ENCODE measurements at places on chromosomes 13 and 19.

- no peak for DNase-seq
Observed at GRCh38 chr19:46660551-46661019, 397 bp downstream of the DACT3 start.

GRCh38 chr13:27147530-27148170 lies 24.0 kb downstream of the USP12 start:
- DNase-seq = no peak

DNA sequence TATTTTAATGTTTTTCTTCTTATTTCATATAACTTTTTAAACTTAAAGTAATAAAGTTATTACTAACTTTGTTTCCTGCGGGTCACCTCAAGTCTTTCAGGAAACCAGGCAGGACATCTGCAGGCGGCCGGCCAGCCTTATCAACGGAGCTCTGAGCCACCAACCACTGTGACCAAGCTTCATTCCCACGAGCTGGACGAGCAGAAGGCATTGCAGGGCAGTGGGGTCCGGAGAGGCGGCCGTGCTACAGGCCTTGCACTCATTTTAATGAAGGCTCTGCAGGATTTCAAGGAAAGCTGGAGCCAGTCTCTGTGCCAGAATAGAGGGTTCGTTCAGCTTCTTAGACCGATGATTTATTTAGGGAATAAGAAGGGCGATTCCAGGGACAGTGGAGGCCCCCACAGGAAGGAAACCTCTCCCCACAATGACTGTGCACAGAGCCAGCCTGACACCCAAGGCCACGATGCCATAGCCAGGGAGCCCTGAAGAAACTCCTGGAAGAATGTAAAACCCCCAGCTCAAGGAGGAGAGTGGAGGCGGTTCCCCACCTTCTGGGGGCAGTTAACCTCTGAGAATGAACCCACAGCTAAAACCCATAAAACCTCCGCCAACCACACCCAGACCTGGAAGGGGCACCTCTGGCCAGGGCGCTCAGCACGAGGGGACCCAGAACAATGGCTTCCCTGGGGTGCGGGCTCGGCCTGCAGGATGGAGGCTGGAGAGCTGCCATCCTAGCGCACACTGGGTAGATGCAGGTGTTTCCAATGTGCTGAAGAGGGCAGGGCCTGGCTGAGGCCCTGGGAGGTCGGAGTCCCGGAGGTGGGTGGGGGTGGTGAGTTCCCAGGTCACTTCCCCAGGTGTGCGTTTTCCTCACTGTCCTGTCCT lies 75.0 kb downstream of the RASA3 start:
- no peak for DNase-seq

DNA sequence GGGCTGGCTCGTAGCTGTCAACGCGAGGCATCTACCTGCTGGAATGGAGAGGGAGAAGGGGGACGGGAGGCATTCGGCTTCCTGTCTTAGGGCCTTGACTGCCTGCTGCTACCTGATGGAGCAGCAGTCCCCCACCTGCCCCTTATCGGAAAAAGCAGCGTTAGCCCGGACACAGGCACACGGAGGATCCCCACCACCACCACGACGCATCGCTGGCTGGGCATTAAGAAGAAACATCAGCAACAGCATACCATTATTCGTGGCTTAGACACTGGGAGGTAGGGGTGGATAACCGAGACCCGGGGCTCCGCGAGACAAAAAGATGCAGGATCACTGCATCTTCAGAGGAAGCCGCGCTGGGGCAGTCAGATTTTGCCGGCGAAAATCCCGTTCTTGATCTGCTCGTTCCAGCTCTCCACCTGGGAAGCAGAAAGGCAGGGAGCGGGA lies 1.1 kb downstream of the COX6B2 start:
- no peak for DNase-seq

GRCh38 chr19:15216363-15216762 lies 15.6 kb upstream of the NOTCH3 start:
- no peak for DNase-seq

DNA sequence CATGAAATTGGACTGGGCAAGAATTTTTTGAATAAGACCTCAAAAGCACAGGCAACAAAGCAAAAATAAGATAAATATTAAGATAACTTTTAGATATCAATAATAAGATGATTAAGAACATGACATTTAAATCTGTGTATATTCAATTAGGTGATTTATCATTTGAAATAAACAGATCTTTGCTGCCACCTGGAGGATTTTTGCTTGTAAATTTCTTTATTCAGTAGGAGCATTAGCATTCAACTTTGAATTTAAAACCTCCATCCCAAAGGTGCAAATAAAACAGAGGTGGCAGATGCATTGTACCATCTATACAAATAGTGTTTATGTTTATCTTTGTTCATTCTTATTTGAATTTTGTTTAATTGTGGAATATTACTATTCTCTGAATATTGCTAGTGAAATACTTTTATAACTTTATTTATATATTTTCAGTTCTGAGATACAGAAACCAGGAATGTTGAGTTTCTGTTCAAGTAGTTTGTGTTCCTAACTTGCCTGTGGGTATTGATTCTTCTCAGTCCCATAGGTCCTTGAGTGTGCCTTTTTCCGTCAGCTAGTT lies 20.9 kb downstream of the COG6 start:
- DNase-seq = no peak

GRCh38 chr13:113915786-113916329 lies 52.0 kb upstream of the GAS6 start:
- DNase-seq = no peak

DNA sequence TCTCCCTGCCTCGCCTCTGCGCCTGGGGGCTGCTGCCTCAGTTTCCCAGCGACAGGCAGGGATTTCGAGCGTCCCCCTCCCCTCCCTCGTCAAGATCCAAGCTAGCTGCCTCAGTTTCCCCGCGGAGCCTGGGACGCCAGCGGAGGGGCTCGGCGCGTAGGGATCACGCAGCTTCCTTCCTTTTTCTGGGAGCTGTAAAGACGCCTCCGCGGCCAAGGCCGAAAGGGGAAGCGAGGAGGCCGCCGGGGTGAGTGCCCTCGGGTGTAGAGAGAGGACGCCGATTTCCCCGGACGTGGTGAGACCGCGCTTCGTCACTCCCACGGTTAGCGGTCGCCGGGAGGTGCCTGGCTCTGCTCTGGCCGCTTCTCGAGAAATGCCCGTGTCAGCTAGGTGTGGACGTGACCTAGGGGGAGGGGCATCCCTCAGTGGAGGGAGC lies 722 bp upstream of the ICAM1 start:
- DNase-seq = peak; percentile 53

- DNase-seq = no peak
Observed at GRCh38 chr19:42468273-42468796, 25.6 kb upstream of the CXCL17 start.

- DNase-seq = no peak
Observed at GRCh38 chr13:109949397-109949796, 163.0 kb upstream of the IRS2 start.

DNA sequence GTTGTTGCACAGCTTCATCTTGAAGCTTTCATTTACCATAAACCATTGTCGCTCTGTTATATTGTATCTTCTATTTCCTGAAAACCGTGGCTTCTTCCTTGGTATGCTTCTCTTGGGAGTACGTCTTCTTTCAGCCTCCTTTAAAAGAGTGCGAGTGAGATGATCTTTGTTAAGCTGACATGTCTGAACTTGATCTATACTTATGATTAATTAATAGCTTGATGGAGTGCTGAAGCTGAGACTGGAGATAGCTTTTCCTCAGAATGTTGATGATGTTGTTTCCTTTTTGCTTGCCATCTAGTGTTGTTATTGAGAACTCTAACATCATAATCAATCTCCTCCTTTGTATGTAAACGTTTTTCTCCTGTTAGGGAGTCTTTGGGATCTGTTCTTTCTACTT lies 529.3 kb upstream of the SPRY2 start:
- no peak for DNase-seq

- DNase-seq = no peak
Observed at GRCh38 chr19:16541526-16542044, 652 bp downstream of the CHERP start.

- no peak for DNase-seq
Observed at GRCh38 chr13:78497702-78498355, 105.5 kb downstream of the POU4F1 start.

DNA sequence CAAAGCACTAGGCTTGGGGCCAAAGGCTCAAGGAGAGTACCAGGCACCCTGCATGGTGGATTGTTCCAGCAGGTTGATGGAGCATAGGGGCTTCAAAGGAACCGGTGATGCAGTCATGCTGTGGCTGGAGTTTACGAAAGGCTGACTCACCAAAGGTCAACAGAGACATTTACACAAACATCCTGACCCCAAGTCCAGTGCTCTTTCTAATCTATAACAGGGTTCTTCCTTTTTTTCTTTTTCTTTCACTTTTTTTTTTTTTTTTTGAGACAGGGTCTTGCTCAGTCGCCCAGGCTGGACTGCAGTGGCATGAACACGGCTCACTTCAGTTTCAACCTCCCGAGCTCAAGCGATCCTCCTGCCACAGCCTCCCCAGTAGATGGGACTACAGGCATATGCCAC lies 35.6 kb upstream of the TPTE2 start:
- DNase-seq = no peak

DNA sequence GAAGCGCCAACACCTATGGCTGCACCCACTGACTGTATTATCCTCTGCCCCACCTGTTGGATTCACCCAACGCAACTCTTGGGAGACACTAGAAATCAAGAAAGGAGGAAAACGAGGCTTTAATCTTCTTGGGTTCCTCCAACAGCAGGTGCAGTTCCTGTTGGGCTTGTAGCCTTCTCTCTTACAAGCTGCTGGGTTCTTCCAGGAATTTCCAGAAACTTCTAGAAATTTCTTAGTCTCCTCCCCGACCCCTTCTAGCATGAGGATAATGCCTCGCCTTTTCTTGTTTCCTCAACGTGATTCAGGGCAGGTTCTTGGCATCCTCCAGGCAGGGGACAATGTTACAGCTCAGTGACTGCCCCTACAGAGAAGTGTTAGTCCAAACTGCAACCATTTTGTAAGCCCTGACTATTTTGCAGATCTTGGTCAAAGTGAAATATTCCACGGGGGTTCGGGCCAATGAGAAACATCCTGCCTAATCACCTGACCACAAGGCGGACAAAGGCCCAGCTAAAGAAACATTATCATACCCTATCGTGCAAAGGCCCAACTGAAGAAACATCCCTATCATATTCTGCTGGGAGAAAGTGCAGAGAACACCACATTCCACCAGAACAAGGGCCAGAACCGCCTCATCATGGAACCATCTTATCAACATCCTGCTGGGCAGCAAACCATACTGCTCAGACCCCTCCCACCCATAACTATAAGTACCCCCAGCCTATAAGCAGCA lies 614 bp upstream of the PNMA8A start:
- DNase-seq = no peak

GRCh38 chr19:34213283-34213682 lies 41.0 kb downstream of the LSM14A start:
- DNase-seq = no peak

DNA sequence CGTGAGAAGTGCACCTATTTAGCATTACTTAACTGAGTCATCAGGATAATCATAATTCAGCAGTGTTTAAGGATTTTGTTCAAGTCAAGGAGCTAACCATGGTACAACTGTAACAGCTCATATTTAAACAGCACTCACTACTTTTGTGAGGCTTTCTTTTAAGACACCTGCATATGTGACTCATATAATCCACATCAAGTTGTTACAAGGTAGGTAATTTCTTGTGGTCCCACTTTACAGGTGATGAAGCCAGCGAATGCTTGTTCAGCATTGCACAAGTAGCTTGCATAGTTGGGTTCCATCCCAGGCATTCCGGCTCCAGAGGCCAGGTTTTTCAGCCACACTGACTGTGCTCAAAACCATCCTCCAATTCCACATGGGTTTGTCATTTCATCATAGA lies 569.2 kb downstream of the MYO16 start:
- no peak for DNase-seq

- DNase-seq = no peak
Observed at GRCh38 chr13:76641056-76641455, 245.1 kb downstream of the KCTD12 start.

- DNase-seq = no peak
Observed at GRCh38 chr19:15305582-15306334, 26.6 kb downstream of the BRD4 start.

DNA sequence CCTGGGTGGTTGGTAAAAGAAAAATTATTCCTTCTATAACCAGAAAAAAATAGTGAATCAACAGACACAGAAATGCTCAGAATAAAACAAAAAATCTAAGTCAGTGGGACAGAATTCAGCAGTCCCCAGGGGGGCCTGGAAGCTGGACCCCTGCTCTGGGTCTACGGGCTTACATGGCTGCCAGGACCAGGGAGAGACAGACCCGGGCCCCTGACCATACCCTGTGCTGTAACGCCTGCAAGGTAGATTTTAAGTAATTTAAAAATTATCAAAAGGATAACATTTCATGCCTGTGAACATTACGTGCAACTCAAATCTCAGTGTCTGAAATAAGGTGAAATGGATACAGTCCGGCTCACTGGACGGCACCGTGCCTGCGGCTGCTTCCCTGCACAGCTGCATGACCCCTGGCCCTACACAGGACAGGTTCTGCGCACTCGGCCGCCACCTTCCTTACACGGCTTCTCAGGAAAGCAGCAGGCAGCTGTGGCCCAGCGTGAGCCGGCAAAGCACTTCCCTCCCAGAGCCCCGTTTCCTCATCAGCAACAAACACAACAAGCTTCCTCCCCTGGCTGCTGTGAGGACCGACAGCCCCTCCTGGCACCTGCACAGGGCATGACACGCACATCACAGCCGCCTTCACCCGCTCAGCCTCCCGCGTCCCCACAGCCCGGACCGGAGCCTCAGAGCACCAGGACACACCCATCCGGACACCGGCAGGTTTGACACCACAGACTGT lies 22.2 kb downstream of the RASA3 start:
- DNase-seq = peak; percentile 87

- DNase-seq = no peak
Observed at GRCh38 chr19:12821761-12822160, 12.6 kb downstream of the RTBDN start.

GRCh38 chr19:39995794-39996193 lies 1.1 kb upstream of the ZNF546 start:
- DNase-seq = no peak

GRCh38 chr13:109963960-109964563 lies 177.7 kb upstream of the IRS2 start:
- DNase-seq = no peak

DNA sequence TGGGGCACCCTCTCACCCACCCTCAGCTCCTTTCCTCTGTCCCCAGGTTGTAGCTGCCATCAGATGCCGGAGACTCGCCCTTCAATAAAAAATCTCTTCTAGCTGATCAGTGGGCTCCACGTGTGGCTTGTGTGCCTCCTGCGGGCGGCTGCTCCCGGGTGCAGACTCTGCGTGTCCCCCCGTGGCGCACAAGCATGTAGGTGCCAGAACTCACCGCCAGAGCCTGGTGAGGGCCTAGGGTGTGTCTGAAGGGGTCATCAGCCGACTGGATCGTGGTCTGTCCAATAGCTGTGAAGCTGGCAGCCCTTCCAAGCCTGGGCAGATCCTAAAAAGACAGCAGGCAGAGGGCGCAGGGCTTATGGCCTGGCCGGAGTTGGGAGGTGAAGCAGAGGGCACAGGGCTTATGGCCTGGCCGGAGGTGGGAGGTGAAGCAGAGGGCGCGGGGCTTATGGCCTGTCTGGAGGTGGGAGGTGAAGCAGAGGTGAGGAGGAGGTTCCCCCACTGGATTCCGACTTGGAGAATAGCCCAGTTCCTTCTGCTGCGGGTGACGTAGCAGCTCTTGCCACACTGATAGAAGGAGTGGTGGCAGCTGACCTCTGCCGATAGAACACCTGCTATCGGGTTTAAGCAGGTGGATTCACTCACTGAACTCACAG lies 11.7 kb downstream of the NOP53 start:
- DNase-seq = no peak
